ENCODE measurements at places on chromosomes 7 and 10.
A peak's percentile ranks its signal among the peaks of the same experiment; 100 is the strongest.

GRCh38 chr7:108515013-108515412 is 10.9 kb downstream of the PNPLA8 start:
- no peak for DNase-seq

- DNase-seq: no peak
Observed at GRCh38 chr10:32955299-32955772, 2.7 kb downstream of the ITGB1 start.

DNA sequence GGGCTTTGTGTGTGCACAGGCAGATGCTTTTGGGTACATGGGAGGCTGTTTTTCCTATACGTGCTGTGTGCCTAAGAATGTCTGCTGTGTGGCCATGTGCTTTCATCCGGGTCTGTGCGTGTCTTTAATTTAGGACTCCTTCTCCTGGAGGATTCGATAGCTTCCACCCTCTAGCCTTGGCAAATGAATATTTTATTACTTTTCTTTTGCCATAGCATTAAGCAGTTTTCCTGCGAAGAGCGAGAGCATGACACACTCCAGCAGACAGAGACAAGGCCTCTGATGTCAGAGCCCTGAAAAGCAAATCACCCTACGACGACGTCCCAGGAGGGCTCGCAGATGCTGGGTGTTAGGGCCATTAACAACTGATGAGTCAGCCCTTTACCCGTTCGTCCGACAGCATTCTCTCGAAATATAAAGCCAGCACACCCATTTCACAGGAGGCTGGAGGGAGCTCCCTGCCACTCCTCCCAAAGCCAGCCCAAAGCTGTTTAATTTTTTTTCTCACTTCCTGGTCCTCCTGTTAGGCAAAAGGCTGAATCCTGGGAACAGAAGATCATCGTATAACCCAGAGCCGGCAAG is 311.3 kb upstream of the ZMIZ1 start:
- DNase-seq: peak; percentile 65

- DNase-seq: no peak
Observed at GRCh38 chr10:80966326-80966986, 428.8 kb downstream of the SH2D4B start.

DNA sequence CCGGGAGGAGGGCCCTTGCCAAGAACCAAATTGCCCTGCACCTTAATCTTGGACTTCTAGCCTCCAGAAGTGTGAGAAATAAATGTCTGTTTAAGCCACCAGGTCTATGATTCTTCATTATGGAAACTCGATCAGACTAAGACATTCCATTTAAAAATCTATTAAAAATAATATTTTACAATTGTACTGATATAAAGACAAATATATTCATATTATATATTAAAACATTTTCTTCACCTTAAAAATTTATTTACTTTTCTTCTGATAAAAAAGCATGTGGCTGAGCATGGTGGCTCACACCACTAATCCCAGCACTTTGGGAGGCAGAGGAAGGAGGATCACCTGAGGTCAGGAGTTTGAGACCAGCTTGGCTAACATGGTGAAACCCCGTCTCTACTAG is 72.4 kb upstream of the CHST15 start:
- no peak for DNase-seq

GRCh38 chr7:106791526-106791925 is 73.6 kb upstream of the PIK3CG start:
- no peak for DNase-seq

DNA sequence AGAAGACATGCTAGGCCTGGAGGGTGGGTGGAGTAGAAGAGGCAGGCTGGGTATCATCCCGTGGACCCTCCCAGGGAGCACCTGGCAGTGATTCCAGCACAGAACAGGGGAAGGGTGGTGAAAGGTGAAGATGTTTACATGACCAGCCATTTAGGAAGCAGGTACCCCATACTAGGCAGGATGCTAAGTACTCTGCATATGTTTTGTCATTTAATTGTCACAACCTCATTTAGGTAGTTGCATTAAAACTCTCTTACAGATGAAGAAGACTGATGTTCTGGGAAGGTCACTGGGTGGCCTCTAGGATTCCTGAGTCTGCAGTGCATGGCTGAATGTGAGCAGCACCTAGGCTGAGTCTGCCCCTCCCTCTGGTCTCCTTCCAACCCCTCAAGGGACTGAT is 15.2 kb downstream of the ITPRIP start:
- no peak for DNase-seq

- DNase-seq: no peak
Observed at GRCh38 chr7:130273081-130273932, 6.6 kb downstream of the CPA2 start.

DNA sequence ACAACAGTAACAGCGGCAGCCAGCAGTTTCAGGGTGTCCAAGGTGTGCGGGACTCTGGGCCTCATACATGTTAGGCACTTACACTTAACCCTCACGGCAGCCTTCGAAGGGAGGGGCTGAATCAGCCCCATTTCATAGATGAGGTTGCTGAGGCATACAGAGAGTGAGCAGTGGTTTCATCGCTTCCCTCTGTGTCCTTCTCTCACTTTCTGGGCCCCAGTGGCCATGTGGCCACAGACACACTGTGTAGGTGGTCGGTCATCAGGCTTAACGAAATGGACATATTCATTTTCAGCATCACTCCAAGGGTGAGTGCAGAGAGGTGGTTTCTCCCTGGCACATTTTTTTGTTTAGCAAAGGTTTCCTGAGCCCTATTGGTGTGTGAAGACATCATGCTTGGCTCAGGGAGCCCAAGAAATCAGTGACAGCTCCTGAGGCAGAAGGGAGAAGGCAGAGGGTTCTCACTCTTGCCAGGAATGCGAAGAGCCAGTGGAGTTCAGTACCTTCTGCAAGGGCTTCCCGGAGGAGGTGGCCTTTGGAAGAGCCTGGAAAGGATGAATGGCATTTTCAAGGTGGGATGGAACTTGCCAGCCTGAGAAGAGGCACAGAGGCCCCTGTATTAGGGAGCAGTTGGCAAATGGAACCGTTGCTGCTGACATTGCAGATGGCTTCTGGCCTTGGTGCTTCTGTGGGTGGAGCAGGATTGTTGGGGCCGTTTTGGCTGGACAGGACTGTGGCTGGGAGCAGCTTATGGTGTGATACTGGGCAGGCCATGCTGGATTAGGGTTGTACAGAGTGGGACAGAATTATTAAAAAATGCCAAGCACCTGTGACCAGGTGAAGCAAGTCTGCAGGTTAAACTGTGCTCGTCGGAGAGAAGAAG is 61.7 kb upstream of the PPIF start:
- no peak for DNase-seq

- peak; percentile 56 for DNase-seq
Observed at GRCh38 chr10:24415455-24416125, 206.7 kb downstream of the KIAA1217 start.
